GM23338 (cell line): ENCODE measurements at places on chromosomes 4 and X. TPM values are rescaled to one million over a fixed set of nuclear protein-coding genes. Genes with fewer than 3 reads are reported as not detected.
A peak's percentile ranks its signal among the peaks of the same experiment; 100 is the strongest.

DNA sequence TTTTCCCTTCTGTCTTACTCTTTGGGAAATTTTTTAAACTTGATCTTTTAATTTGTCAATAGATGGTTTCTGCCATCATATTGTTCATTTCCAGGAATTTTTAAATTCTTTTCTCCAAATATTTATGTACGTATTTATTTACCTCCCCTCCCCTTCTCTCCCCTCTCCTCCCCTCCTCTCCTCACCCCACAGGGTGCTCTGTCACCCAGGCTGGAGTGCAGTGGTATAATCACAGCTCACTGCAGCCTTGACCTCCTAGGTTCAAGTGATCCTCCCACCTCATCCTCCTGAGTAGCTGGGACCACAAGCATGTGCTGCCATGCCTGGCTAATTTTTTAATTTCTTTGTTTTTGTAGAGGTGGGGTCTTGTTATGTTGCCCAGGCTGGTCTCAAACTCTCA is 73.8 kb downstream of the WWC2 start:
- DNase-seq = no peak

DNA sequence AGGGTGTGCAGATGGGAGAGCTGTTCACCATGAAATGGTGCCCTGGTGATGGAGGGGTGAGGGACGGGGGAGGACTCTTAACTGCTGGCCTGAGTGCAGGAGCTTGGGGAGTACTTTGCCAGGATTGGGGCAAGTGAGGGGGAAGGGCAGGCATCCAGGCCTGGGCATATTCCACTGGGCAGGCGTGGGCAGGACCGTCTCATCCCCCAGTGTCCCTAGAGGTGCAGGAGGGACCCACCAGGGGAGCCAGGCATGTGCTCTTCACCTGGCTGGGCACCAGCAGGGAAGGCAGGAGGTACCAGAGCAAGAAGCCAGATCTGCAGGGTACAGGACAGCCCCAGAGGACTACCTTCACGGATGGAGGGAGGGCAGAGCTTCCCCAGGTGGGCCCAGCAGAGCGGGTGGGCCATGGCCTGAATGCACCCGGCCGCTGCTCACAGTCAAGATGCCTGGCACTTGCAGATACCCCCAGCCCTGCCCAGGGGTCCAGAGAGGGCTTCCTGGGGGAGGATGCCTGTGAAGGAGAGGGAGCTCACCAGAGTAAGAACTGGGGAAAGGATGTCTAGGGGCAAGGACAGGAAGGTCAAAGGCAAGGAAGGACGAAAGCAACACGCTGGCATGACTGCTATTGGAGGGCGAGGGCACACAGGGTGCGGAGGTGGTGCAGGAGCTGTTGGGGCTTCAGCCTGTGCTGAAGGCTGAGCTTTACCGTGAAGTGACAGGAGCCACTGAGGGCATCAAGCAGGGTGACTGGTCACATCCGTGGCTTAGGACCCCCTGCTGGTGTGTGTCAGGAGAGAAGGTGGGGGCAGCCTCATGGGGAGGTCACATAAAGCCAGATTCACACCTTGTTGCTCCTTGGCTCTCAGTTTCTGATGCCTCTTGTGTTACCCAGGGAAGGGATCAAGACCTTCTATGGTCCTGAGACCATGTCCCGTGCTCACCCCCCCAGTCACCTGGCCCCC is 68.2 kb upstream of the NKX1-1 start:
- DNase-seq = no peak

Gene PITX2
- 0.35 and 0.52 TPM in 2 replicates for total RNA-seq

Gene SHISA3
- total RNA-seq = 4.4 and 6.6 TPM in 2 replicates

DNA sequence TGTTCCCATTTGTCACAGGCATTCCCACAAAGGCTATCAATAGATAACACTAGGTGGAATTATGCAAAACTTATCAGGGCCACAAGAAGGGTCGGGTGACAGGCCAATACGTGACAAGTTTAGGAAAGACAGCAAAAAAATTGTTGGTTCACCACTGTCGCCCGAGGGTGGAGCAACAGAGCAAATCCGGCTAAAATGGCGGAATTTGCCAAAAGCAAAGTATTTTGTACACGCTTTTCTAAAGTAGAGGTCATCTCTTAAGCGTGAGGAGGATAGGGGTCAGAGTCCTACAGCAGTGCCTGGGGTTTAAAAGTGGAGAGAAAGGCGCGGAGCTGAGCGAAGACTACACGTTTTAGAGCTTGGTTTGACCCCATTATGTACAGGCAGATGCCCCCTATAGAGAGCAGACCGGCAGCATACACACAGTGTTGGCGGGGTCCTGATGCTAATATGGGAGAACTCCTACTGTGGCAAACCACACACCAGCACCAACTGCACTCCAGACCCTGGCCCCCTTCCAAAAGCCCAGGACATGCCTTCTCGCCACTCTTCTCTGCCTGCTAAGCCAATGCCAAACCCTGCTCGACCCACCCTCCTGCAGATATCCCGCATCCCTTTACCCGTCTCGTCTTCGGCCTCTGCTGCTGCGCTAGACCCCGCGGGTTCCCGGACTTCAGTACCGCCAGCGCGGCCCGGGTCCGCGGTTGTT is 733 bp downstream of the CCNA2 start:
- peak; percentile 40 for DNase-seq
